ENCODE measurements at places on chromosomes 12 and 14. TPM values are rescaled to one million over a fixed set of nuclear protein-coding genes. Genes with fewer than 3 reads are reported as not detected.

DNA sequence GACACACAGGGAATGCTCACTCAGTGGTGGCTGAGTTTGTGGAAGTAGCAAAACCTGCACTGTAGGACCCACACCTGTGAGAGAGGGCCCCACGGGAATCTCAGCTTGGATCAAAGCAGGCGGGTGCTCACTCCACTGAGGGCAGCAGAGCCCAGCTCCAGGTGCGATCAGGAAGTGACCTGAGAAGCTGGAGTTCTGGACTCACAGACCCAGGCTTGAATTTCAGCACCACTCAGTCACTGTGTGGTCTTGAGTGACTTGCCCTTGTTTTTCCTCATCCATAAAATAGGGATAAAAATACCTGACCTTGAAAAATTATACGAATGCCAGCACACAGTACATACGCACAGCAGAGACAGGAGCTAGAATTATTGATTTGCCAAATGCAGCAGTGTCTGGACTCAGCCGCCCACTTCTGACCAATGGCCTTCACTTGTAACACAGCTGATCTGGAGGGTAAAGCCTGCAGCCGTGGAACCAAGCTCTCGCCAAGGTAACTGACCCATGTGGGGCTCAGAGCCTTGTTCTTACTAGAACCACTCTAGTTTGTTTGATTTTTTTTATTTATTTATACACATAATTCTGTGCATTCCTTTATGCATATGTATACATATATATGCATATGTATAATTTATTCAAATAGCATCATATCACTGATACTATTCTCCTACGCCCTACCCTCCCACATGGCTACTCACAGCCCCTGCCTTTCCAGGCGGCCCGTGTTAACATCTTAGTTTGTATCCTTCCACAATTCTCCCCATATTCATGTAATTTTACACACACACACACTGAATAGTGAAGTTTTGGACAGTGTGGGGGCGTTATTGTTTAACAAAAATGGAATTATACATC is 53.9 kb downstream of the DPF3 start:
- H3K4me3 ChIP-seq, result no peak overlapping the region
- no peaks in the 10 kb centered on the region for H3K4me1 ChIP-seq
- no peak overlapping the region for H3K27ac ChIP-seq
- peaks cover 1% of the 10 kb centered on the region for H3K36me3 ChIP-seq

GRCh38 chr14:80930836-80931389 is 10.6 kb downstream of the CEP128 start:
- peak overlapping the region; percentile 42 for H3K4me3 ChIP-seq
- peaks cover 67% of the 10 kb centered on the region for H3K36me3 ChIP-seq
- peaks cover 64% of the 10 kb centered on the region for H3K4me1 ChIP-seq

PTHLH gene
- total RNA-seq, result not detected

WDHD1 gene
- total RNA-seq, result 36.9 TPM

All from activated CD4-positive, alpha-beta memory T cell treated with anti-CD3 and anti-CD28 coated beads, Interleukin-2, amount 10 ng/mL, durations not matched to agents 7 days and 5 days (primary cell).